Activated T-cell treated with anti-CD3 and anti-CD28 coated beads, Interleukin-2, amount 50 U/mL, for 72 hours (primary cell): ENCODE measurements at places on chromosomes 7 and 10. TPM values are rescaled to one million over a fixed set of nuclear protein-coding genes. Genes with fewer than 3 reads are reported as not detected.

GRCh38 chr10:119409906-119410305, 132.6 kb downstream of the RGS10 start:
- no peak overlapping the region for H3K27ac ChIP-seq
- DNase-seq = no peak
- no peaks in the 10 kb centered on the region for H3K36me3 ChIP-seq
- H3K4me3 ChIP-seq = no peak overlapping the region

- no peak overlapping the region for H3K27ac ChIP-seq
- DNase-seq = no peak
- no peaks in the 10 kb centered on the region for H3K27me3 ChIP-seq
- H3K4me3 ChIP-seq = no peak overlapping the region
- no peaks in the 10 kb centered on the region for H3K36me3 ChIP-seq
Observed at GRCh38 chr10:6182454-6183098, 20.2 kb upstream of the PFKFB3 start.

GRCh38 chr10:69130251-69130650, 6.3 kb downstream of the VPS26A start:
- no peak overlapping the region for H3K4me3 ChIP-seq
- H3K36me3 ChIP-seq = no peaks in the 10 kb centered on the region
- no peaks in the 10 kb centered on the region for H3K27me3 ChIP-seq
- H3K4me1 ChIP-seq = peaks cover 45% of the 10 kb centered on the region
- DNase-seq = no peak

- H3K36me3 ChIP-seq = no peaks in the 10 kb centered on the region
- H3K27ac ChIP-seq = no peak overlapping the region
- no peak overlapping the region for H3K4me3 ChIP-seq
- no peaks in the 10 kb centered on the region for H3K27me3 ChIP-seq
Observed at GRCh38 chr10:70911386-70911785, 23.0 kb upstream of the PCBD1 start.

- no peak overlapping the region for H3K4me3 ChIP-seq
- no peaks in the 10 kb centered on the region for H3K27me3 ChIP-seq
- DNase-seq = no peak
- H3K27ac ChIP-seq = no peak overlapping the region
Observed at GRCh38 chr10:103079100-103079499, 114.0 kb downstream of the NT5C2 start.

- H3K4me1 ChIP-seq = no peaks in the 10 kb centered on the region
- no peak for DNase-seq
- no peak overlapping the region for H3K27ac ChIP-seq
- no peak overlapping the region for H3K4me3 ChIP-seq
- no peaks in the 10 kb centered on the region for H3K27me3 ChIP-seq
Observed at GRCh38 chr7:29457141-29457561, 106.5 kb upstream of the PRR15 start.

DNA sequence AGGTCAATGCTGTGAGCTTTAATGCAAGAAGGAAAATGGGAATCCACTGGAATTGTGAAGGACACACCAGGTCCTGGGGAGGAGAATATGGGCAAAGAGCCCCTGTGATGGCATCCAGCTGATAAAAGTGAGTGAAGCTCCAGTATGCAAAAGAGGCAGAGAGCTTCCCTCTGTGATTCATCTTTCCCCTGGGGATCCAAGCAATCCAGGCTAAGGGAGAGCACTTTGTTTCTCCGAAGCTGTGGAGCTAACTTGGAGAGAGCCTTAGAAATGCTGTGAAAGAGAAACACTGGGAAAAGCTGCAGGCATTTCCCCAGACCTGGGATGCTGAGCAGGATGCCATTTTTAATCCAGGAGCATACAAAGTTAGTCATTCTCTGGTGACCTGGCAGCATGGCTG, 489.5 kb downstream of the SH2D4B start:
- no peaks in the 10 kb centered on the region for H3K27me3 ChIP-seq
- no peaks in the 10 kb centered on the region for H3K4me1 ChIP-seq
- no peaks in the 10 kb centered on the region for H3K36me3 ChIP-seq
- H3K27ac ChIP-seq = no peak overlapping the region
- no peak overlapping the region for H3K4me3 ChIP-seq
- DNase-seq = no peak

The CLEC2L gene
- not detected for total RNA-seq

The CTAGE6 gene
- total RNA-seq = 2.8 TPM

The FANK1 gene
- not detected for total RNA-seq

The LRRC18 gene
- total RNA-seq = not detected

The PTN gene
- not detected for total RNA-seq
